ENCODE measurements at places on chromosomes 1 and 21.

- no peak for DNase-seq
These were observed 1.4 kb downstream of the DESI2 start for GRCh38 chr1:244654108-244655038.

- no peak for DNase-seq
These were observed 225.4 kb downstream of the TRABD2B start for GRCh38 chr1:47771751-47772150.

GRCh38 chr1:78355656-78356055, 135.1 kb upstream of the PTGFR start:
- DNase-seq: no peak

GRCh38 chr1:20255666-20256065, 35.0 kb upstream of the VWA5B1 start:
- no peak for DNase-seq

DNA sequence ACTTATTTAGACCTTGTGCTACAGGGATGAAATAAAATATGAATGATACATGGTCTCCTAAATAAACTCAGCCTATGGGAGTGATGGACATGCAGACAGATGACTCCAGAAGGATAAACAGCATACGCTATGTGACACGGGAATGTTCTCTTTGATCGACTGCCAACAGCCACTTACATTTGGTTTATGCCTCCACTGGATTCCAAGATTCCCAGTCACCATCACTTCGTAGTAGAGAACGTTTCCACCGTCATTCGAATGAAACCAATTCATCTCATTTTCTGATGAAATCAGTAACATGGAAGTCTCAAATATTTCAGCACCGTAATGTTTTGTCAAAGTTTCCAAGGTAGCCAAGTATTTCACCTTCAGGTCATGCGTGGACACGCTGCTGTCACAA, 99.7 kb downstream of the JAK1 start:
- no peak for DNase-seq

- DNase-seq: no peak
These were observed 378.4 kb downstream of the ADGRL2 start for GRCh38 chr1:82179131-82179530.

GRCh38 chr1:239225396-239225795, 161.0 kb upstream of the CHRM3 start:
- DNase-seq: no peak

GRCh38 chr21:36551321-36551720, 71.4 kb upstream of the CLDN14 start:
- no peak for DNase-seq

DNA sequence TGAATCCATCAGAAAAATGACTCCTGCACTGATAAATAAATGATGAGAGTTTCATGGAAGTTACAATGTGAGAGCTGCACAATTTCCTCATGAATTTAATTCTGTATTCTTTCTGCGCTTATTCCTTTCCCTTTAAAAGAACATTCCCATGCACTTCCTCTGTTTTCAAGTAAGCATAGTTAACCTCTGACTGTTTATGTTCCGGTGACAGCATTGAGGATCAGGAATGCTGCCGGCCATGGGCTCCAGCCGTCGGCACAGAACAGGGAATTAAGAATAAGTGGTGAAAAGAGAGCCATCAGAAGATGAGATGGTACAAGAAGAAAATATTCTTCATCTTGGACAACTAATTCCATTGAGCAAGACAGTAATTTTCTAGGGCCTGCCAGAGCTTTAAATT, 65.3 kb downstream of the SUSD4 start:
- DNase-seq: no peak

- no peak for DNase-seq
These were observed 39.0 kb upstream of the CD5L start for GRCh38 chr1:157880621-157881020.

GRCh38 chr1:29648026-29648425, 411.7 kb downstream of the PTPRU start:
- no peak for DNase-seq

DNA sequence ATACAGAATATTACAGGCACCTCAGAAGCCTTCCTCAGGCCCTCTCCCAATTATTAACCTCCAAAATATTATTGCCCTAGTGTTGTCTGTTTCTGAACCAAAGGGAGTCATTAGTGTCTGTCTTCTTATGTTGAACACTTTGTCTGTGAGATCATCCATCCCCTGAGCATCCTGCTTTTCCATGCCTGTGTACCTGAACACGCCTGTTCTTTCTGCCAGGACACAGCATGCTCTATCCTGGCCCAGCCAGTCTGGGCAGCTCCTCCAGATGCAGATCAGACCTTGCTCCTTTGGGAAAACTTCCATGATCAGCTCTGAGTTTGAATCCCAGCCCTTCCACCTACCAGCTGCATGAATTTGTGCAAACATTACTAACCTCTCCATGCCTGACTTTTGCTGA, 11.0 kb upstream of the CDC42 start:
- DNase-seq: no peak

DNA sequence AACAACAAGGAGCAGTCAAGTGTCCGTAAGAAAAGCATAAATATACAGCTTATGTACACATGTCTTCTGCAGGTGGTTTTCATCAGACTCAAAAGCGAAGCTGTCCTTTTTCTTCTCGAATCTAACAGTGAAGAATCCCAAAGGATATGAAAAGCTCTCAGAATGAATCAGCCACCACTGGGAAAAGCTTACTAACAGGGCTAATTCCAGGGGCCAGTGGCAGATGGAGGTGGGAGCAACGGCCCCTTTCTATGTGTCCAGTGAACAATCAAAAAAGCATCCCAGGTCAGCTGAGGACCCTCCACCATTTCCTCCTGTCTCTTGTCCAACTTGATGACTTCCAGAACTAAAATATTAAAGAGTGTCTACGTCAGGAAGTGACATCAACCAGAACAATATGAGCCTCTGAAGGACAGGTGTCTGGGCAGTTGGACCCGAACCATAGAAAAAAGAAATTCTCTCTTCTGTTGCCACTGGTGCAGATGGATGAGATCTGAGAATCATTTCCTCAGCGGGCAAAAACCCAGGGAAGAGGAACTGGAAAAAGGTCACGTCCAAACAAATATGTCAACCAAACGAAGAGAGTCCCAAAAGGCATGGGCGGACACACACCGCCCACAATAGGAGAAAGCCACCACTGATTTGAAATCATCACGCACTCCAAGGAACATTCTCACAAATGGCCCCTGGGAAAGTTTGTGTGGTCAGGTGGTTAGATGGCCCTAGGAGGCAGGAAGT, 70.4 kb upstream of the TIAM1 start:
- no peak for DNase-seq

GRCh38 chr1:45084562-45084961, 72.5 kb downstream of the UROD start:
- DNase-seq: no peak

GRCh38 chr1:76782809-76783208, 84.5 kb upstream of the ST6GALNAC5 start:
- DNase-seq: no peak

DNA sequence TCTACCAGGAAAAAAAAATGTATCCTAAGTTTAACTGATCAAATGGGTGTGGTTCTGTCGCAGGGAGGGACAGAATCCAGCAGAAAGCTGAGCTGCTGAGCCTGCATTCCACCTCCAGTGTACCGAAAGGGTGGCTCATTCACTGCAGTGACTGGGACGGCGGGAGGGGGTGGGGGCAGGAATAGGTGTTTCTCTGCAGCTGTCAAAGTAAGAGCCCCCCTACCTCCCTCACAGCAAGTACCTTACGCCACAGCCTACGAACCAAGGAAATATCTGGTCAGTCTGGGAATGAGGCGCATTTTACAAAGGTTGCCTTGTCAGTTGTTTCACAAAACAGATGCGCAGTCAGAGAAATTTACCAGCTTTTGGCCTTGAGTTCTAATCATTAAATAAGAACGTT, 1.7 kb downstream of the S100B start:
- no peak for DNase-seq

GRCh38 chr1:10475510-10475909, 760 bp downstream of the PEX14 start:
- no peak for DNase-seq

DNA sequence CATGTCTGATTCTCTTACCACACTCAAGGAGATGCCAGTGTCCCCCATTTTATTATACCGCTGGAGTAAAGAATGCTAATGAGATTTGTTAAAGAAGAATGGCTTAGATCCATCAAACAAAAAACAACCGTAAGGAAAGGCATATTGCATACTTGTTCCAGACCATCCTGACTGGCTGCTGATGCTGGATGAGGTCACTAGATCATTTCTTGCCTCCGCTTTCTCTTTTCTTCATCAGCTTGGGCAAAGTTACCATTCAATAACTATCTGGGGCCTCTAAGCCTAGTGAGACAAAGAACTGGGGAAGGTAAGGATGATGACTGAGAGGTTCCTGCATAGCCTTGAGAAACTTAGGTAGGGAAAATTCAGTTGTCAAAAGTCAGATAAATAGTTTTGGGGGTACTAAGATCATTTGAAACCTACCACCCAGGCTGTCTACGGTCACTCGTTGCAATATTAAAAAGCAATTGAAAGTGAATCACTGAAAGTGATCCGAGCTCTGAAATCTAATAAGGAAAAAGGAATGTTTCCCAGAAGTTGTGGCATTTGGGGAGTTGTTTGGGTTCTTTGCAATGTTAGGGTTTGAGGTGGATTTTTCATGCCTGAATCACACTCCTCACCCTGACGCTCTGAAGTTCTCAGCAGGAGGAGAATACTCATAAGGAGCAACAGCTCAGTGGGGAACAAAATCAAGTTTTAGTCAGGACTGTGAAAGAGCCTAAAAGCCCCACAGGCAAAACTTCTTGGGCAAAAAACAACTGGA, 176.8 kb downstream of the HHIPL2 start:
- no peak for DNase-seq

GRCh38 chr21:45363921-45364467, 41.0 kb upstream of the COL18A1 start:
- no peak for DNase-seq

GRCh38 chr1:237679687-237680086, 211.0 kb downstream of the ZP4 start:
- DNase-seq: no peak

- no peak for DNase-seq
These were observed 714.1 kb upstream of the CHRM3 start for GRCh38 chr1:238672262-238672661.

DNA sequence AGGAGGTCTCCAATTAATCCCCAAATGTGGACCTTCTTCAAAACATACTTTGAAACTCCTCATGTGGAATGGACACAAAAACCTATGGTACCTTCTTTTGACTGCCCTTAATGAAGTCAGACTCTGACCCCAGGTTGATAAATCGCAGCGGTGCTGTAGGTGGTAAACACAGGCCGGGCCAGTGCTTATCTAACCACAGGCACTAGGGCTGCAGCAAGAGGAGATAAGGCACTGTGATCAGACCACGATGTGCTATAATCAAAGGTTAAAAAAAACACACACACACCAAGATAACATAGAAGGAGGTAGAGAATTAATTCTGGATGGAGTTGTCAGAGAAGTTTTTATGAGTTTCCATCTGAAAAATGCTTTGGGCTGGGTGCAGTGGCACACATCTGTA, 52.3 kb upstream of the SIPA1L2 start:
- DNase-seq: no peak
